Brain (organoid and tissue), 16 donors: ENCODE measurements at places on chromosomes 5 and 9. TPM values are rescaled to one million over a fixed set of nuclear protein-coding genes. Genes with fewer than 3 reads are reported as not detected.

Gene PPP3R2
- polyA plus RNA-seq: not detected

Gene SEC61B
- polyA plus RNA-seq: 249 TPM

Gene PTAR1
- 8.9 TPM for polyA plus RNA-seq

Gene TMC1
- polyA plus RNA-seq: 0.29 TPM

Gene IL31RA
- polyA plus RNA-seq: not detected

Gene FRRS1L
- polyA plus RNA-seq: 7.0 TPM

Gene JAKMIP2
- 14.9 TPM for polyA plus RNA-seq

Gene SLC24A2
- 9.2 TPM for polyA plus RNA-seq

Gene SMARCA2
- 46.7 TPM for polyA plus RNA-seq

Gene QRFP
- polyA plus RNA-seq: not detected

Gene ANKRD55
- 0.48 TPM for polyA plus RNA-seq

Gene PRR7
- 10.9 TPM for polyA plus RNA-seq

Gene C9orf153
- not detected for polyA plus RNA-seq

Gene FCN2
- polyA plus RNA-seq: not detected

Gene CCNO
- polyA plus RNA-seq: 7.5 TPM
